ENCODE measurements at places on chromosomes 4 and X.

- no peak for DNase-seq
These were observed 618 bp upstream of the XK start for GRCh38 chrX:37684973-37685372.

DNA sequence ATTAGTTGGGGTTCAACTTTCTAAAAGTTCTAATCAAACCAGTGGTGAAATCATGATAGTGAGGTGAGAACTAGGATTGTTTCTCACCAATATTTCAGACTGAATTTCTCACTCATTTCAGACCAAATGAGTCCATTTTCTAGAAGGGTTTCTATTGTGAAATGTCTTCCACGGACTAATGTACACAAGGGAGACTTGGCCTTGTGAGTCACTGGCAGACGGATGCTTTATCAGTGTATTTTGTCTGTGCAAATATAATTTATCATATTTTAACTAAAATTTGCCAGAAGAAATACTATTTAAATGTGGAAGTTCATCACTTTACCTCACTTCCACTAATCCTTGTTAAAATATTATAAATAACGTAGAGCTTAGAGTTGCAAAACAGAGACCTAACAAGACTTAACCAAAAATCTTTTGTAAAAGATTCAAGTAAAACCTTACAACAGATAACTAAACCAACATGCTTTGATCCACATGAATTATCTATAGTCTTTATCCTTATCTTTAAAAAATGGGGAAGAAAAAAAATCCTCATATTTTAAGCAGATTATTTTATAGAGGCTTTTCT is 506.0 kb upstream of the FAM241A start:
- no peak for DNase-seq

GRCh38 chr4:118033148-118034052 is 886 bp upstream of the NDST3 start:
- no peak for DNase-seq

DNA sequence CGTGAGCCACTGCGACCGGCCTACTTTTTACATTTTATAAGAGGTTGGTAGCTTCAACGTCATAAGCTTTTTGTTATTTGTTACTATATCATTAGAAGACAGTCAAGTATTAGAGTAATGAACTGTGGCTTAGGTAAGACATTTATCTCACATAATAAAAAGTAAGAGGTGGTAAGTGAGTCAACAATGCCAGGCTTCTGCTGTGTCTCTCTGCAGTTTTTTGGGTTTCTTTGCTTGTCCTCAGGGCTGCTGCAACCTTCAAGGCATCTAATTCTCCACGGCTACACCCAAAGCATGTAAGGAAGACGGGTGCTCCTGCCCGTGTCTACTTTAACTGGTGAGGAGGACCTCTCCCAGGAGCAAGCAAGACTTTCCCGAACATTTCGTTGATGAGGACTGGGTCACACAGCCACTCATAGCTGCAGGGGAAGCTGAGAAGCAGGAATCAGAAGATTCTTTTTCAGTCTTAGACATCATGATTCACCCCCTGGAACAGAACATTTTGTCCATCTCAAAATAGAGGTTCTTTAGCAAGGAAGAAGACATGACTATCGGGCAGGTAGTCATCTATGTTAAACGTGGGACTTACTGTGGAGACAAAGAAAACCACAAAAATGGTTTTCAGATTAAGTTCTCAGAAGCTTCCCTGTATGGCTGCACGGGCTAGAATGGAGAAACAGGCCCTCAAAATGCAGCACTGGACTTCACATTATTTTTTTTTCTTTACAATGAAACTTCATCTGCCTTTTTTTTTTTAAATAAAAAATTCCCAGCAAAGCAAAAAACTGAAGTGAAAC is 13.0 kb upstream of the RHOH start:
- no peak for DNase-seq

- no peak for DNase-seq
These were observed 55.2 kb downstream of the MGST2 start for GRCh38 chr4:139720806-139721205.

DNA sequence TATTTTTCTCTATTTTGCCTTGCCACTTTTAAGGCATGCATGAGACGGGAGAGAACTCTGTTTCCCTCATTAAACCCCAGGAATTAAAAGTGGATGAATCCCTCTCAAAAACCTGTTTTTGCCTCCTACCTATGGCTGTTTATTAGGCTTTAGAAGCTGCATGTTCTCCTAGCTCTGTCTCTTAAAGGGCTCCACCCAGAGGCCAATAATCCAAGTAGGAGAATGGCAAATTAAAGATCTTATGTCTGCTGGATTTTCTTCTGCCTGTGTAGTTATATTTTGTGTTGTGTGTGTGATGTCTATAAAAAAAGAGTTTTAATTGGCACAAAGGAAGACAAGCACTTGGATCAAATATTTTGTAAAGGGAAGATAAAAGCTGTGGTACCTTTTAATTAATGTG is 32.4 kb downstream of the MAGEC1 start:
- no peak for DNase-seq

GRCh38 chrX:25650216-25650820 is 487.8 kb upstream of the MAGEB18 start:
- DNase-seq, result no peak

DNA sequence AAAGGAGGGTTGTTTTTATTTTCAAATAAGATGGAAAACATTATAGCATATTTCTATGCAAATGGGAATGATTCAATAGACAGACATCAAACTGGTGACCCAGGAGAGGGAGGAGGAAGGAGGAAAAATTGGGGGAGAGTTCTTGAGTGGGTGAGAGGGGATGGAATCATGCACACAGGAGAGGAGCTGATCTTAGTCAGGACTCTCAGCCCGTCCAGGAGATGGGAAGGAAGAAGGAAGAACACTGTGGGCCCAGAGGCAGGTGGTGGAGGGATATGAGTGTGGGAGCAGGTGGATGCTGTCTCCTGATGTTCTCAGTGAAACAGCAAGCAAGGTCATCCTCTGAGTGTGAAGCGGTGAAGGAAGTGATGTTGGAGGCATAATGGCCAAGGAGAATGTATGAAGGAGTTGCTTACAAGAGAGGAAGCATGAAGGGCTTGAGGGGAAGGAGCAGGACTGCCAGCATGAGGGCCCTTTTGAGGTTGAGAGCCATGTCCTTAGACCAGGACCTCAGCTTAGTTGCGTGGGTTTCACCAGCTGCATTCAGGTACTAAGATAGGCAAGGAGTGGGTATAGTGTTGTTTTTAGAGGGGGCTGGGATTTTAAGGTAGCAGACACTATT is 161.7 kb upstream of the NAP1L5 start:
- DNase-seq, result no peak

- DNase-seq, result no peak
These were observed 25.7 kb upstream of the TRPC3 start for GRCh38 chr4:121977251-121978171.

- no peak for DNase-seq
These were observed 1.3 kb upstream of the SEPSECS start for GRCh38 chr4:25161593-25161950.

GRCh38 chrX:153460826-153461225 is 9.6 kb downstream of the HAUS7 start:
- no peak for DNase-seq

DNA sequence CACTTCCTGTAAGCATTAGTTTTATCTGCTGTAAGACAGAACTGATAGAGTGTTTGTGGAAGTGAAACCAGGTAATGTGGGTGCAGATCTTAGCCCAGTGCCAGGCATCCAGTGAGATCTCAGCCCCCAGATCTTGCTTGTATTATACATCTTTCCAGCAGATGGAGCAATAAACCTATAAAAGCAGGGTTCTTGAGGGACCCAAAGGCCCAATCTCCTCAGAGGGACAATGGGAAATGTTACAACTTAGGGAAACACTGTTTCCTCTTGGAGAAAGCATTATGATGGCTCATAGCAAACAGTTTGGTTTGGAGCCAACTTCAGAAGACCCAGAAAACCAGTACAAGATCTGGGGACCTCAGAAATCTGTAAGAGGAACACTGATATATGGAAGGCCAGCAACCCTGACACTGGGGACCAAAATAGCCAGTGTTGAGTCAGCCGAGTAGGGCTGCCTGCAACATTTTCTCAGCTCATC is 206.3 kb downstream of the SLC7A11 start:
- DNase-seq, result no peak

GRCh38 chr4:135365065-135365464 is 1163.5 kb upstream of the PABPC4L start:
- no peak for DNase-seq

DNA sequence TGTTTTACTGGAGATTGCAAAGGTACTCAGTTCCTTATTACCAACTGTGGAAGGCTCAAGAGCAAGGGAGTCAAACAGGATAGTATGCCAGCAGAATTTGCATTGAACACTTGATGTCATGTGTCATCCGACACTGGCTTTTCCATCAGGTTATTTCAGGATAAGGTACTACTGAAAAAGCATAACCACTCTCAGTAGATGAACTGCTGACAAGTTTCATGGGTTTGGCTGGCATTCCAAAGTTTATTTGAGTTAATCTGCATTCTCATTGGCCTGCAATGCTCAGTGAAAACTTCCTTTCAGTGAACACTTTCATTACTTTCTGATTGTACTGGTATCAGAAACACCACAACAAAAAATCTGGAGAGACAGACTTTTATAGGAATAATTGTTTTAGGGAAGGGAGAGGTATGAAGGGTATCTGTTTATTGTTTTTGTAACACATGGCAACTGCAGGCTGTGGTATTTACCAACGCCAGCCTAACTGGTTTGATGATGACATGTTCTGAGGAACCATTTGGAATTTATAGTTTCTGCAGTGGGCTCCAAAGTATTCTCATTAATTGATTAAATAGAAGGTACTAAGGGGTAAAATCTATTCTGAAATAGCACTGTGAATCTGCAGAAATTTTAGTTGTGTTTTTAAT is 345.7 kb upstream of the NR3C2 start:
- DNase-seq, result no peak

DNA sequence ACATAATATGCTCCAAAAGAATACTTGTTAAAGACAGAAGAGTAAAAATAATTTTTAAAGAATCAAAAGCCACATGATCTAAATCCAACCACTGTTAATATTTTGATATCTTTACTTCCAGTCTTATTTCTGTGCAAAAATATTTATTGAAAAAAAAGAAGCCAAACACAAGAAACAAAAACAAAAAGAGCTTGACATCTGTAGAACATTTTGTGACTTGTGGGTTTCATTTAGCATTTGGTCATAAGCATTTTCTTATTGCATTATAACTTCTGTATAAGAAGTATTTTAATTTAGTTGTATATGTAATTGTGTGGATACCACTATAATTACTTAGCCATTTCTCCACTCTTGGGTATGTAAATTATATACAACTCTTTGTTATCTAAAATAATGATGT is 63.1 kb downstream of the DIPK2B start:
- no peak for DNase-seq

GRCh38 chr4:164383358-164384220 is 370.3 kb upstream of the SMIM31 start:
- DNase-seq, result no peak

DNA sequence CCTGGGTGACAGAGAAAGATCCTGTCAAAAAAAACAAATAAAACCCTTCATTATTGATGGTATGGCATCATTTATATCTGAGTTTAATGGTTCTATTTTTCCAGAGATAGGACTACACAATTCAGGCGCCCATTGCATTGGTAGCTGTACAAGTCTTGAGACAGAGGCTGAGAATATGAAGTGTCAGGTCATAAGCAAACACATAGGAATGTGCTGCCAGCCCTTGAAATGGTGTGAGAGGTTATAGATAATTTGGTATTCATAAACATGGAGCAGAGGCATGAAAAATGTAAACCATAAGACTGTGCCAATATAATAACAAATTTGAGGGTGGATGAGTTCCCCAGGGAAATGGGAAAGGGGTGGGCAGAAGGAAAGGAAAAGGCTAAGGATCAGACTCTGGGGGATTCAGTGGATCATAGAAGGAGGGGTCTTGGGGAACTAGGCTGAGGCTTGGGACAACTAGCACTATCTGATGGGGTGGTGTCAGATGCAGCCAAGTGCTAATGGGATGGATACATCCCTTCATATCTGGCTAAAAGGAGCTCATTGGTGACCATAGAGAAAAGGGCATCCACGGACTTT is 50.8 kb downstream of the MAOA start:
- no peak for DNase-seq

DNA sequence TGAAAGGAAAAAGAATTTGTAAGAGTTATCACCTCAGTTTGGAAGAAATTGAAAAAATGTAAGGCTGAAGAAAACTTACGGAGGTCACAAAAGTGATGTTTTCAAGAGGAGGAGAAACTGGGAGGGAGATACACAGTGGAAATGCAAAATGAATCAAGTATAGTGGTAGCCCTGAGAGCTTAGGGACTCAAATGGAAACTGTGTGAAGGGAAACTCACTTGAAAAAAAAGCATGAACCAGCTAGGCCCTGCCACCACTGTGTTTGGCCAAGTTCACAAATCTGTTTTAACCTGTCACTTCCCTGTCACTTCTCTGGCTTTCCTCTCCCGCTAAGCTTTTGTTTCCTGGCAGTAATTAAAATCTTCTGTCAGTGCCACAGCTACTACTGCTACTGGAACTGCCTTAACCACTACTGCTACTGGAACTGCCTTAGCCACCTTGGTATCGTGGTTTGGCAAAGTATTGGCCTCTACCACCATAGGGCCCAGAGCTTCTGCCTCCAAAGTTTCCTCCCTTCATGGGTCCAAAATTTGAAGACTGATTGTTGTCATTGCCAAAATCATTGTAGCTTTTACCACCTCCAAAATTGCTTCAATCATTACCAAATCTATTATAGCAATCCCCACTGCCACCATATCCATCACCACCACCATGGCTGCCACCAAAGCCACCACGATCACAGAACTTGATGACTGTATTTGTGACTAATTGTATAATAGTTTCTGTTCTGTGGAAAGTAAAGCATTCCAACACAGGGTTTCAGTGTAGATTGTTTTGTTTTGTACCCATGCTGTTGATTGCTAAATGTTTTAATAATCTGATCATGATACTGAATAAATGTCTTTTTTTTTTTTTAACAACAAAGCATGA is 41.5 kb downstream of the SMARCA5 start:
- DNase-seq, result no peak

DNA sequence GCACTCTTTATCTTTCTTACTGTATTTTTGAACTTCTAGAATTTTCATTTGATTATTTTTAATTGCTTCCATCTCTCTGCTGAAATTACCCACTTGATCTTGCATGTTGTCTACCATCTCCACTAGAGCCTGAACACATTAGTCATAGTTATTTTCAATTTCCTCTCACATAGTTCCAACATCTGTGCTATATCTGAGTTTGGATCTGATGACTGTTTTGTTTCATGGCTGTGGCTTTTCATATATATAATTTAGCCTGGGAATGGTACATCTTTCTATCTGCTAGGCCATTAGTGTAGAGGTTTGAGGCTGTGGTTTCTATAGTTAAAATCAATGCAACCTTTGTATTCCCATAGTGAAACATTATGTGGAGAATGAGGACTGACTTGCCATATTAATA is 33.2 kb downstream of the NPY2R start:
- no peak for DNase-seq

- no peak for DNase-seq
These were observed 24.2 kb downstream of the CNKSR2 start for GRCh38 chrX:21398426-21398825.

DNA sequence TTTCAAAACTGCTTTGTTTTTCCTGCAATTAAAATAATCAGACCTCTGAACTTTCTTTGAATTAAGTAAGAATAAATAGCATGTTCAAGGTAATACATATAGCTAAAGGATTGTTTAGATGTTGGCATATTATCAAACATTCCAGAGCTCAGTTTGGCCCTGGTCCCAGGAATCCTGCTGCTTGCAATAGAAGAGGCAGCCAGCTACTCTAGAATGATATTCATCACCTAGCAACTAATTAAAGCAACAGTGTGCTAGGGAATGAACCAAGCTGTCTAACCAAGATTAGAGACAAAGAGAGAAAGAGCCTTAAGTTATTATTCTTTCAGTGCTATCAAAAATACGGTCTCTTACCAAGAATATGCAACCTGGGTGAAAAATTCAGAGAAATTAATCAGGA is 460.9 kb downstream of the GABRG1 start:
- no peak for DNase-seq

- DNase-seq, result no peak
These were observed 117.3 kb downstream of the ENPP6 start for GRCh38 chr4:184100297-184100885.
